ENCODE measurements at places on chromosomes 12 and 14. TPM values are rescaled to one million over a fixed set of nuclear protein-coding genes. Genes with fewer than 3 reads are reported as not detected.

Gene FOXG1
- total RNA-seq = not detected

Gene CD4
- 0.23 TPM for total RNA-seq

Gene PPFIA2
- not detected for total RNA-seq

Gene ATG14
- total RNA-seq = 7.1 TPM

Gene SMIM41
- not detected for total RNA-seq

Gene KERA
- not detected for total RNA-seq

Gene CPNE6
- total RNA-seq = not detected

Gene IL22
- not detected for total RNA-seq

Gene GALC
- 9.7 TPM for total RNA-seq

DNA sequence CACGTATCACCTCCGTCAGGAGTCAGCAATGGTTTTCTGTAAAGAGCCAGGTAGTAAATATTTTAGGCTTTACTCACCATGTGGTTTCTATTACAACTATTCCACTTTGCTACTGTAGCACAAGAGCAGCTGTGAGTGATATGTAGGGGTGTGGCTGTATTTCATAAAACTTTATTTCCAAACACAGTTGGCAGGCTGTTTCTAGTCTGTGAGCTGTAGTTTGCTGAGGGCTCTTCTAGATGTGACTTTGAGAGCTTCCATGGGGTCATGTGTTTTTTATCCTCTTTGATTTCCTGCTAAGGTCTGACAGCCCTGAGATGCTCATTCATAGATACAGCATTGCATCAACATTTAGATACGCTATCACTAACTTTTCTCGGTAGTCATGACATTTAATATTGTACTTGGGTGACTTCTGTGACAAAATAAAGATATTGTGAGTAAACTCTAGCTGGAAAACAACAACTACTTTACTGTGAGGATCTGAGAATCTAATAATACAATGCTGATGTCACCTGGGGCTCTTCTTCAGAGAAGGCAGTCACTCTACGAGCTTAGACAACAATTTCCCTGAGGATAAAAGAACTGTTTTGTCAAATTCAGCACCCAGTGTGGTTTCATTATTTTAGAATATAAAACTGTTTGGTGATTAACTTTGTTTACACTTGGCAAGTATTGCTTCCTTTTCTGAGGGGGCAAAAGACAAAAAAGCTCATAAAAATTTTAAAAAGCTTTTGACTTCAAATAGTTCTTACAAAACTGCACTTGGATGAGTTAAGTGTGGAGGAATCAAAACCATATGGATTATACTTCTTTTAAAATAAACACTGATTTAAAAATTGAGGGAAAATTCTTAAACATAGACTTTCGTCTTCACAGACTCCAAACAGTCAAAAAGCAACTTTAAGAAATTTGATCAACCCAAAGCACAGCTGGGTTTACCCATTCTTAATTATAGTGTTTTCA, 231.2 kb upstream of the DCN start:
- no peak for DNase-seq

- no peak for DNase-seq
Measured at GRCh38 chr12:38399711-38400206, 83.2 kb downstream of the ALG10B start.

- DNase-seq = no peak
Measured at GRCh38 chr14:64654246-64654900, 49.9 kb upstream of the PLEKHG3 start.

- no peak for DNase-seq
Measured at GRCh38 chr12:26443309-26443708, 247.9 kb downstream of the SSPN start.

- DNase-seq = no peak
Measured at GRCh38 chr12:116040402-116040801, 237.1 kb downstream of the MED13L start.

- DNase-seq = no peak
Measured at GRCh38 chr12:46358791-46359666, 13.5 kb downstream of the SLC38A2 start.

GRCh38 chr12:5864972-5865371, 80.1 kb downstream of the ANO2 start:
- DNase-seq = no peak

- no peak for DNase-seq
Measured at GRCh38 chr12:32201096-32201495, 94.4 kb downstream of the BICD1 start.

- no peak for DNase-seq
Measured at GRCh38 chr14:79724934-79725717, 486.2 kb downstream of the DIO2 start.

DNA sequence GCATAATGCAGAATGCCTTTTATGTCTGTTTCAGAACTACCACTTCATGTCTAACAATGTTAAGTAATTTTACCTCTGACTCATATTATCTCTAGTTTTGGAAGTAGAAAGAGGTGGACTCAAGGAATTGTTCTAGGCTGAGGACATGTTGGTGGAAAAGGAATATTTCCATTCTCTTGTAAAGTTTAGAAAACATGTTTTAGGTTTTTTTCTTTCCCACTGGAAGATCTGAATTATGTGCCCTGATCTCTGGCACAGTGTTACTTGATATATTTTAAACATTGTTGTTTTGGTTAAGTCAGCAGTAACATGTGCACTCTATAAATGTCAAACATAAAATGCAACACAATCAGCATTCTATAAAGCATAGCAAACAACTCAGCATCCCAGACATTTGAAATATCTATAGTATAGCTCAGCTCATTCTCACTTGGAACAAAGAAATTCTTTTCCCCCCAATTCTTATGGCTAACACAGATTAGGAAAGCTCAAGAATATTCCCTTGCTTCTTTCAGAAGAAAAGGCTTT, 202.3 kb downstream of the STXBP6 start:
- no peak for DNase-seq

Data from Panc1 (cell line).